Liver (tissue), 10 donors: ENCODE measurements at places on chromosomes 13 and 19. TPM values are rescaled to one million over a fixed set of nuclear protein-coding genes. Genes with fewer than 3 reads are reported as not detected.

- peaks cover 2% of the 10 kb centered on the region for H3K4me1 ChIP-seq
- H3K27me3 ChIP-seq = no peaks in the 10 kb centered on the region
- no peak overlapping the region for H3K4me3 ChIP-seq
- no peak overlapping the region for H3K27ac ChIP-seq
- no peak for DNase-seq
Measured at GRCh38 chr19:35725216-35725861, 7.5 kb downstream of the KMT2B start.

DNA sequence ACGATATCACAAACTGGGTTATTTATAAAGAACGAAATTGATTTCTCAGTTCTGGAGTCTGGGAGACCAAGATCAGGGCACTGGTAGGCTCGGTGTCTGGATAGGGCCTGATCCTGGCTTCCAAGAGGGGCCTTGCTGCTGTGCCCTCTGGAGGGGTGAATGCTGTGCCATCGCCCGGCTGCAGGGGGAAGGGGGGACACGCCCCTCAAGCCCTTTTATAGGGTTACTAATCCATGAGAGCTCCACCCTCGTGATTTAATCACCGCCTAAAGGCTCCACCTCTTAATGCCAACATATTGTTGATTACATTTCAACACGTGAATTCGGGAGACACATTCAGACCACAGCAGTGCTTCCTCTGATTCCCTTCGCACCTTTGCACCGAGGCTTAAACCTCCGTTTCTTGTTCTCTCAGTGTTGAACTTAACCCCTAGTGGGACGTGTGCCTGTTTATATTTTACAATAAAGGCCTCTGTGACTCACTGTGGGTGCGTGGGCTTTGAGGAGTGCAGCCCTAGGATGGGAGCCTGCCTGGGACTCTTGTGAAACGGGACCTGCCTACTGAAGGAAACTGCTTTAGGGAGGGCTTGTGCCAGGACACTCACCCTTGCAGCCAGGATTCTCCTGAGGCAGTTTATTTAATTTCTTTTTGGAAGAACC, 52.4 kb upstream of the SPATA13 start:
- no peak overlapping the region for H3K27ac ChIP-seq
- H3K36me3 ChIP-seq = no peaks in the 10 kb centered on the region
- no peak for DNase-seq
- H3K27me3 ChIP-seq = no peaks in the 10 kb centered on the region
- H3K4me1 ChIP-seq = peaks cover 3% of the 10 kb centered on the region
- H3K4me3 ChIP-seq = no peak overlapping the region

DNA sequence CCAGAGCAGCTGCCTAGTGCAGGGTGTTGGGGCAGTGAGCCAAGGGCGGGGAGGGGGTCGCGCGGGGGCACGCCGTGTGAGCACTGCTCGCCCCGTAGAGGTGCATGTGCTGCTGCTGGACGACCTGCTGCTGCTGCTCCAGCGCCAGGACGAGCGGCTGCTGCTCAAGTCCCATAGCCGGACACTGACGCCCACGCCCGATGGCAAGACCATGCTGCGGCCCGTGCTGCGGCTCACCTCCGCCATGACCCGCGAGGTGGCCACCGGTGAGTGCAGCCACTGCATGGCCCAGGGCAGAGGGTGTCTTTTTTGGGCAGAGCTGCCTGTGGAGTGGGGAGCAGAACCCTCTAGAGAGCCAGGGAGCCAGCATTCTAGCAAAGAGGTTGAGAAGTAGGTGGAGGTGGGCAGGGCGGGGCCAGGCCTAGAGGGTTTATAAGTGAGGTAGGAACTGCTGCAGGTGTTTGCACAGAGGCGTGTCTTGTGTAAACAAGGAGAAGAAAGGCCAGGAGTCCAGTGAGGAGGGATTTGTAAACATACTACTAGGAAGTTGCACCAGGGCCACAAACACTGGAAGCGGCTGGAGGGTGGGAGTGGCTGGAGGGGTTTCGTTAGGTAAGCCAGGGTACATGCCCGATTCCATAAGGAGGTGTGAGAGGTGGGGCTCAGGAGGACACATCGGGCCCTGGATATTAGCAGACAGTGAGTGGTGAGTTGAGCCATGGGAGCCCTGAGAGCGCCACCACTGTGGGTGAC, 21.3 kb downstream of the ARHGEF1 start:
- H3K27me3 ChIP-seq = no peaks in the 10 kb centered on the region
- H3K4me3 ChIP-seq = no peak overlapping the region
- no peak for DNase-seq
- peaks cover 31% of the 10 kb centered on the region for H3K36me3 ChIP-seq
- no peaks in the 10 kb centered on the region for H3K4me1 ChIP-seq
- H3K27ac ChIP-seq = no peak overlapping the region

DNA sequence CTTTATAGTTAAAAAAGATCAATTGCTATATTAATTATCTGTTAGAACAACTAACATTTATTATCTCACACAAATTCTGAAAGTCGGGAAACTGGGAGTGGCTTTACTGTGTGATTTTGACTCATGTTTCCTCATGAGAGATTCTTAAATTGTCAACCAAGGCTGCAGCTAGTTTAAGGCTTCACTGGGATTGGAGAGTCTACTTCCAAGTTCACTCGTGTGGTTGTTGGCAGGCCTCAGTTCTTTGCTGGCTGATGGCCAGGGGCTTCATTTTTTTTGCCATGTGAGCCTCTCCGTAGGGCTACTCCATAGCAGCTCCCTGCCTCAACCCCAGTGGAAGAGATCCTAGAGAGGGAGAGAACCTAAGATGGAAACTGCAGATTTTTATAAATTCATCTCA, 24.5 kb upstream of the LPAR6 start:
- H3K27ac ChIP-seq = no peak overlapping the region
- H3K27me3 ChIP-seq = no peaks in the 10 kb centered on the region
- no peak overlapping the region for H3K4me3 ChIP-seq
- no peak for DNase-seq

DNA sequence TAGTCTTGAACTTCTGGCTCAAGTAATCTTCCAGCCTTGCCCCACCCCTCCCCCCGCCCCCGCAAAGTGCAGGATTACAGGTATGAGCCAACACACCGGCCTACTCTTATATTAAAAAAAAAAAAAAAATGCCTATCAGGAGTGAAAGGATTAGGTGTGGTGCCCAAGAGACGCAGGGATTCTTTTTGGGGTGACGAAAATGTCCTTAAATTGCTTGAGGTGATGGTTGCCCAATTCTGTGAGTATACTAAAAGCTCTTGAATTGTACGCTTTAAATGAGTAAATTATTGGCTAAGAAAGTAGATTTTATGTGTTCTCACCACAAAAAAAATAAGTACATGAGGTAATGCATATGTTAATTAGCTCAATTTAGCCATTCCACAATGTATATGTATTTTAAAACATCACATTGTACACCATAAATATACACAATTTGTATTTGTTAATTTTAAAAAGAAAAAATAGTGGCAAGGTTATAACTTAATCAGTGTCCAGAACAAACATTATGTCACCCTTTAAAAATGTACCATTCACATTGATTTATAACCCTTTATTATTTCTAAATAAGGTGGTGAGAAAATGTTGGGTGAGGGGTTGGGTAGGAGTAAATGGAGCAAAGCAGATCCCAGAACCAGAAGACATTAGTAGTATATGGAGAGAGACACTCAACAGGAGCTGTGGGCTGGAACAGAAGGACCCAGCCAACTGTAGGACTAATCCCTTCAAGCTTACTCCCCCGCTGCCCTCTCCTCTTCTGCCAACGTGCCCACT, 3.9 kb downstream of the IGSF23 start:
- no peak for DNase-seq
- H3K4me3 ChIP-seq = no peak overlapping the region
- H3K4me1 ChIP-seq = peaks cover 21% of the 10 kb centered on the region

DNA sequence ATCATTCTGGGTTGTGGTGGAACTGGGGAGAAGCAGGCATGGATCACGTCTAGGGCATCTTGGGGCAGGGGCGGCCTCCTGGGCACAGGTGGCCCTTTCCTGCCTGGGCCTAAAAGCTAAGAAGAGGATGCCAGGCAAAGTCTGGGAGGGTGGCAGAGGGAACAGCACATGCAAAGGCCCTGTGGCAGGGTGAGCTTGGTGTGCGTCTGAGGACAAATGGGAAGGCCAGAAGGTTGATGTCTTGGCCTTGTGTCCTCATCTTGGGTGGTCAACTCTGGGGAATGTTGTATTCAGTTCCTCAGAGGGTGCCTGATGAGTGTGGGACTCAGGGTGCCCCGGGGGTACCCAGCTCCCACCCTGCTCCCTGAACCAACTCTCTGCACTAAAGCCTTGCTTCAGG, 5.4 kb upstream of the PLK5 start:
- no peak for DNase-seq
- H3K4me1 ChIP-seq = peaks cover 2% of the 10 kb centered on the region
- H3K27me3 ChIP-seq = peaks cover 3% of the 10 kb centered on the region
- H3K27ac ChIP-seq = no peak overlapping the region
- no peak overlapping the region for H3K4me3 ChIP-seq
- H3K36me3 ChIP-seq = no peaks in the 10 kb centered on the region

- H3K4me3 ChIP-seq = no peak overlapping the region
- H3K36me3 ChIP-seq = no peaks in the 10 kb centered on the region
- no peak for DNase-seq
- H3K4me1 ChIP-seq = no peaks in the 10 kb centered on the region
- H3K27ac ChIP-seq = no peak overlapping the region
- H3K27me3 ChIP-seq = peaks cover 2% of the 10 kb centered on the region
Measured at GRCh38 chr13:85879014-85879413, 79.8 kb upstream of the SLITRK6 start.

DNA sequence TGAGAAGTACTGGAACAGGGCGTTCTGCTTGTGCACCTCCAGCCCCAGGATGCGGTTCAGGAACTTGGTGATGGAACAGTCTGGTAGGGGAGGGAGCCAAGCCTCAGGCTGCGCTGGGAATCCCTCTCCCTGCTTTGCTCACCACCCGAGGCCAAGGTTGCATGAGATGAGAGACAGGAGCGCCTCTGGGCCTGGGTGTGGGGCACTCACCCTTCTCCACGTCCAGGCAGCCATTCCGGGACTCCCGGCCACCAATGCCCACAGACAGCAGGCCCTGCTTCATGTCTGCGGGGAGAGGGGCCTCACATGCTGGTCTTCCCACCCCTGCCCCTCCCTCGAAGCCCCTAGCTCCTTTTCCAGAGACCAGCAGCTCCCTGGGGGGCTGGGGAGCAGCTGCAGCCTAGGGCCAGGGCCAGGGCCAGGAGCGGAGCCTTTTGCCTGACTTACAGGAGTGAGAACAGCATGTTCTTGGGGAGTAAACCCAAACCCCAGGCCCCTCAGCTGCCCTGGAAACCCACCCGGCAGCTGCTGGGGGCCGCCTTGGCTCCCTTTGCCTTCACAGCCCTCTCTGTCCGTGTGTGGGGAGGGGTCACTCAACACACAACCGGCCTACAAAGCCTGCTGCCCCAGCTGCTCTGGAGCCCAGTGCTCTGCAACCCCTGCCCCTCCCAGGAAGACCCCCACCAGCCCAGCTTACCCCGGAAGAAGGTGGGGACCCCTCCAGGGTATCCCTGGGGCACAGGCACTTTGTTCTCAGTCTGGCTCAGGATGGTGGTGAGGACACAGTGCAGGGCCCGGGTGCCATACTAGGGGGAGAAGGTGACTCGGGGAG, 7.2 kb downstream of the GPX4 start:
- DNase-seq = no peak
- peaks cover 8% of the 10 kb centered on the region for H3K4me1 ChIP-seq
- no peaks in the 10 kb centered on the region for H3K27me3 ChIP-seq
- no peak overlapping the region for H3K27ac ChIP-seq
- peaks cover 46% of the 10 kb centered on the region for H3K36me3 ChIP-seq

GRCh38 chr13:32126756-32127155, 95.2 kb downstream of the FRY start:
- DNase-seq = no peak
- H3K4me3 ChIP-seq = no peak overlapping the region

DNA sequence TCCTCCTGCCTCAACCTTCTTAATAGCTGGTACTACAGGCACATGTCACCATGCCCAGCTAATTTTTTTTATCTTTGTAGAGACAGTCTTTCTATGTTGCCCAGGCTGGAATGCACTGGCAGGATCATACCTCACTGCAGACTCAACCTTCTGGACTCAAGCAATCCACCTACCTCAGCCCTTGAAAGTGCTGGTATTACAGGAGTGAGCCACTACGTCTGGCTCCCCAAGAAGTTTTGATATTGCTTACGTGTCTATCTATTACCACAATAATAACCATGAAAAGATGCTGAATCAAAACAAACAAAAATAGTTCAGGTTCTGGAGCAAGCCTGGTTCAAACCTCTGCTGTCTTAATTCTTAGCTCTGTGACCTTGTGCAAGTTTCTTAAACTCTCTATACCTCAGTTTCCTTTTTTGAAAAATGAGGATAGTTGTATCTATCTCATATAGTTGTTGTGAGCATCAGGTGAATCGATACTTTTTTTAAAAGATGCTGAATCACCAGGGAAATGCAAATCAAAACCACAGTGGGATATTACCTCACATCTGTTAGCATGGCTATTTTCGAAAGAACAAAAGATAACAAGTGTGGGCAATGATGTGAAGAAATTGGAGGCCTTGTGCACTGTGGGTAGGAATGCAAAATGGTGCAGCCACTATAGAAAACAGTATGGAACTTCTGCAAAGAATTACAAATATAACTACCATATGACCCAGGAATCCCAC, 19.0 kb upstream of the LEUTX start:
- no peaks in the 10 kb centered on the region for H3K4me1 ChIP-seq
- no peaks in the 10 kb centered on the region for H3K36me3 ChIP-seq
- H3K4me3 ChIP-seq = no peak overlapping the region
- DNase-seq = no peak

- no peak overlapping the region for H3K27ac ChIP-seq
- no peak for DNase-seq
- no peaks in the 10 kb centered on the region for H3K27me3 ChIP-seq
- no peaks in the 10 kb centered on the region for H3K36me3 ChIP-seq
- no peaks in the 10 kb centered on the region for H3K4me1 ChIP-seq
- no peak overlapping the region for H3K4me3 ChIP-seq
Measured at GRCh38 chr13:25902891-25903341, 148.9 kb downstream of the SHISA2 start.

GRCh38 chr13:33128134-33128533, 111.9 kb downstream of the KL start:
- no peaks in the 10 kb centered on the region for H3K36me3 ChIP-seq
- no peak for DNase-seq
- H3K4me3 ChIP-seq = no peak overlapping the region
- no peaks in the 10 kb centered on the region for H3K27me3 ChIP-seq

- H3K27ac ChIP-seq = no peak overlapping the region
- H3K4me1 ChIP-seq = no peaks in the 10 kb centered on the region
- no peak overlapping the region for H3K4me3 ChIP-seq
- H3K27me3 ChIP-seq = no peaks in the 10 kb centered on the region
- no peak for DNase-seq
Measured at GRCh38 chr13:43640476-43640875, 146.3 kb downstream of the ENOX1 start.

Gene ZNF790
- total RNA-seq = 5.3 TPM

Gene LILRB4
- 2.6 TPM for total RNA-seq

Gene GAPDHS
- not detected for total RNA-seq

Gene PSG4
- not detected for total RNA-seq

Gene PTGIR
- total RNA-seq = 1.4 TPM

Gene RDH8
- not detected for total RNA-seq

Gene CAPN12
- total RNA-seq = 28.7 TPM

Gene ADGRE3
- 0.28 TPM for total RNA-seq
